ENCODE measurements at places on chromosomes 4 and X.

DNA sequence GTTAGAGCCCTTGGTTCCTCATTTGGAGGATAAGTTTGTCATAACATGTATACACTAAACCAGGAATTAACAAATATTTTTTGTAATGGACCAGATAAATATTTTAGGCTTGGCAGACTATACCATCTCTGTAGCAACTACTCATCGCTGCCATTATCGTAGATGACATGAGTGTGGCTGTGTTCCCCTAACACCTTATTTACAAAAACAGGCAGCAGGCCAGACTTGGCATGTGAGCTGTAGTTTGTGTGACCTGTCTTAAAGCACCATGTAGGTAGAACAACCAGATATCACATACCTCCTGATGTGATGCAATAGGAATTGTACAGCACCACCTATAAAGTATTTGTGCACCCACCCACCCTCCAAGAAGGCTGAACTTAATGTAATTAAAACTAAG is 82.0 kb downstream of the RASGEF1B start:
- no peak for DNase-seq

GRCh38 chr4:153151535-153152455 is 52.4 kb upstream of the TRIM2 start:
- DNase-seq: peak; percentile 82

DNA sequence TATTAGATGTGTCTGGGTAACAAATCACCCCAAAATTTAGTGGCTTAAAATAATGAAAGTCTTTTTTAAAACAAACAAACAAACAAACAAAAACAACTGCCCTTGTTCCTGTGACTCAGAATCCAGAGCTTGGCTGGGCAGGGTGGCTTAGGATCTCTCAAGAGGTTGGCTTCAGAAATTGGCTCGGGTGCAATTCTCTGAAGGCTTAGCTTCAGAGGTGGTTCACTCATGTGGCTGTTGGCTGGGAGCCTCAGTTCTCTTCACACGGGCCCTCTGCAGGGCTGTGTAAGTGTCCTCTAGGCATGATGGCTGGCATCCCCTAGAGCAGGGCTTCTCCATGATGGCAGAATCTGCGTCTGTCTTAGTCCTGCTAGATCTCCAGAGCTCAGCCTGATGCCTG is 179.9 kb upstream of the BCOR start:
- DNase-seq: no peak

- DNase-seq: peak; percentile 69
Observed at GRCh38 chr4:137635601-137636000, 103.3 kb upstream of the PCDH18 start.

DNA sequence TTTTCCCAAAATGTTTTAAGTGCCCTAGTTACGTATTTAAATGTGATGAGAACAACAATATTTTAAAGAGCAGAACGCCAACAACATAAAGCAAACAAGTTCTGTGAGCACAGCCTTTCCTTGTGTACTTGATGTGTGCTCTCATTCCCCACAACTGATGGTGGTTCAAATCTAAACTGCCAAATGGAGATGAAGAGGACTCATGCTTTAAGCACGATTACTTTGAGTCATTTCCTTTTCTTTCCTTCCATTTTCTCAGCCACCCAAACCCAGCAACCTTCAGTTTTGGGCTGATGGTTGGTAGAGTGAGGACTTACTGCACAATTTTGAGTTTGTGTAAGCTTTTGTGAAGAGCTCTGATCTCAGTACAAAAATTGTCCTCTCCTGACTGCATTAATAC is 1.7 kb downstream of the NSD2 start:
- DNase-seq: peak; percentile 77

GRCh38 chr4:107449611-107450369 is 270.2 kb downstream of the PAPSS1 start:
- DNase-seq: peak; percentile 18

DNA sequence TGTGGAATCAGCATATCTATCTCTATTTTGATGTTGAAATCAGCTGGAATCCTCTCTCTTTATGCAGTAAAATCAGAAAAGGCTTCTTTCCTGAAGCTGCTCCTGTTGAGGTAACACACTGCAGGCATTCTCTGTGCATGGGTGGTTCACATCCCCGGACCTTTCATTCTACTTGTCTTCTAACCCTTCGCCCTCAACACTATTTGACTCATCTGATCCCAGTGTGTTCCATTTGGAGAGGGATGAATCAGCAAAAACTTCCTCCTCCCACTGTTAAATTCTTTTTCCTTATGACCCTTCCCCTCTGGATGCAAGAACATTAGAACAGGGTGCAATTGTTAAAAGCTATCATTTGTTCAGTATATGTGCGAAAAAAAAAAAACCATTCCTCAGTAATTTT is 67.4 kb downstream of the RNF150 start:
- no peak for DNase-seq

DNA sequence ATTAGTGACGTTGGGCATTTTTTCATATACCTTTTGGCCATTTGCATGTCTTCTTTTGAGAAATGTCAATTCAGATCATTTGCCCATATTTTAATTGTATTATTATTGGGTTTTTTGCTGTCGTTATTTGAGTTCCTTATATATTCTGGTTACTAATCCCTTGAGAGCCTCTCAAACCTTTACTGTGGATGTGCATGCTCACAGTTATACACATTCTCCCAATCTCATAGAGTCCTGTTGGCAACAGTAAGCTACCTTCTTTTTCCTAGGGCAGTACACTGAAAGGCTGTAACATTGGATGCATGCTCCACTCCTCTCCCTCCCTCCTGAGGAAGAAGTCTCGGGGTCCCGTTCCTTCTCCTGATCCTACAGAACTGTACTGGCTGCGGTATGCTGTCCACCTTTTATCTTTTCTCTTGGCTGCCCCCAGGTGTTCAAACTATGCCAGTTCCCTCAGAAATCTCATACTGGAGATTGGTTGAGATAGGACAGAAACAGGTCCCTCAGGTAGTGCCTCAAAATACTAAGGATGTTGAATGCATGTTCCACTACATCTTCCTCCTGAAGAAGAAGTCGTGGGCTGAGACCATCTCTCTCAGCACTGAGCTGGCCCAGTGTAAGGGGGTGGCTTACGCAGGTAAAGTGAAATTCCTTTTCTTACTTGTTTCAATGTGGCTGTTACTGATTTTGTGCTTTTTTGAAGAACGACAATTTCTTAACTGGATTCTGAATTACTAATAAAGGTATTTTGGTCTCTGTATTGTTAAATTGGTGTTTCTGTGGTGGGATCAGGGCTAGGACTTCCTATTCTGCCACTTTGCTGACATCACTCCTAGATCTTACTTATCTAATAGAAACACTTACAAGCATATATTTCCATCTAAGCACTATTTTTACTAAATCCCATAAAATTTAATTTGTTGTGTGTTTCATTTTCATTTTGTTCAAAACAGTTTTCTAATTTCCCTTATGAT is 145.4 kb upstream of the HUWE1 start:
- peak; percentile 20 for DNase-seq

GRCh38 chr4:13705521-13706041 is 78.1 kb upstream of the BOD1L1 start:
- peak; percentile 15 for DNase-seq

DNA sequence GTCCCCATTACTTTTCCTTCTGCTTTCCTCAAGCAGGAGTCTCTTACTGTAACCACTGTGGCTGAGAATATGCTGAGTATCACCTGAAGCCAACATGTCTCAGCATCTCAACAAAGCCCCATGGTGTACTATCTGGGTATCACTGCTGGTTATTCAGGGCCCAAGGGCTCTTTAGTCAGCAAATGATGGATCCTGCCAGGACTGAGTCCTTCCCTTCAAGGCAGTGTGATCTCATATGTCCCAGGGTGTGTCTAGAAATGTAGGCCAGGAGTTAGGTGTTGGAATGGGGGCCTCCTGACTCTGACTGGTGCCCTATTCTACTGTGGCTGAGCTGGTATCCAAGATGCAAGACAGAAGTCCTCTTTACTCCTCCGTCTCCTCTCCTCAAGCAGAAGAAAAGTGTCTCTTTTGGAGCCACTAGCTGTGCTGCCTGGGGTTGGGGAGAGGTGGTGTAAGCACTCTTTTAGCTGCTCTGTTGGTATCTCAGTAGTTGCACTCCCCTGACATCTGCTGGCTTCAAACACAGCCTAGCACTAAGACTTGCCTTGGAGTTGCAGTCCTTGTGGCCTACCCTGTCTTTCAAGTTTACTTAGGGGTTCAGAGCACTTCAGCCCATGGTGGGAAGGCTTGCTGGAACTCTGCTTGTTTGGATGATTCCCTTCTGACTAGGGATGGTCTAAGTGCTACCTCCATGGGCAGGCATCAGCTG is 28.6 kb downstream of the OCIAD2 start:
- no peak for DNase-seq

GRCh38 chrX:10622197-10622596 is 1.8 kb upstream of the MID1 start:
- no peak for DNase-seq

DNA sequence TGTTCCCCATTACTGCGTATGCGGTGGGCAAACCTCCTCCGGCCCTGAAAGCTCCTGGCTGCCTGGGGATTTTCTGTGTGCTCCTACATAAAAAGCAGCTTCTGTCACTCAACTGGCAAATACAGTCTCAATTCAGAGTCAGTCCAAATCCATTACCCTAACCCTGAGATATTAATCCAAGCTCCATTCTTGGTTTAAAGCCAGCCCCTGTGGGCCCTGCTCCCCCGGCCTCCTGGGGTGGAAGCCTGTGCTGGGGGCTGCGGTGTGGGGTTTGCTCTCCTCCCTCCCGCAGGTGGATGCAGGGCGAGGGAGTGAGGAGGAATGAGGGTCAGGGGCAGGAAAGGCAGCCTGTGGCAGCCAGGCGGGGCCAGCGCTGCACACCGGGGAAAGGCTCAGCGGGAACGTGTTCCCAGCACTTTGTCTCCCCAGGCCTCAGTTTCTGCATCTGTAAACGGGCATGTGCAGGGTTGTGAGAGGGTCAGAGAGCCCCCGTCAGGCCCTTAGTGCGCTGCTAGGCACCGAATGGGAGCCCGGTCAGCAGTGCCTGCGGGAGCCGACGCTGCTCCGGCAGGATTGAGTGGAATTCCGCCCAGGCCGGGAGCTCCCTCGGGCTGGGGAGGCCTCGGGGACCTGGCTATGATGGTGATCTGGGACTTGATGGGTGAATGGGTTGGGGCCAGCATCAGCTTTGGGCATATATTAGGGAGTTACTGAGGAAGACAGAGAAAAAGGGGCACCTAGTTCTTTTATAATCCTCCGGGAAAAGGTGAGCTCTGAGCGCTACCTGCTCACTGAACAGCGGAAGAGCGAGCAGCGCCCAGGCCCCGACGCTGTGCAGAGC is 6.3 kb upstream of the RGS12 start:
- DNase-seq: no peak

- no peak for DNase-seq
Observed at GRCh38 chrX:17000751-17001150, 54.3 kb downstream of the REPS2 start.

GRCh38 chrX:20252381-20253231 is 14.1 kb downstream of the RPS6KA3 start:
- peak; percentile 59 for DNase-seq

DNA sequence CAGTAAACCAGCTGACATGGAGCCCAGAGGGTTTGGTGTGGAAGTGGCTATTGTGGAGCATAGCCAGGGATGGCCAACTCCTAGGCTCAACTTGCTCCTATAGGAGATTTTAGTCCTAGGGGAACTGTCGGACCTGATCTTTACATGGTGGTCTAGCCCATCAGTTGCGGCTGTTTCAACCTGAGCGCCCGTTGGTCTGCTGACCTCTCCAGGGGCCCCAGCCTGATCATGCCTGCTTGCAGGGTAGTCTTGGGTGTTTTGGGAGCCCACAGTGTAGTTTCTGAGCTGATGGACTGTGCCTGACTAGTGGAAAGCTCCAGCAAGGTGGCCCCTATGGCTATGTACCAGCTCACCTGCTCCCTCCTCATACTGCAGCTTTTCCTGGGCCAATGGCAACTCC is 597.0 kb downstream of the IQCM start:
- DNase-seq: no peak

- DNase-seq: peak; percentile 56
Observed at GRCh38 chrX:40109288-40110008, 11.7 kb upstream of the BCOR start.

GRCh38 chr4:38189445-38189844 is 229.2 kb downstream of the PTTG2 start:
- peak; percentile 91 for DNase-seq

DNA sequence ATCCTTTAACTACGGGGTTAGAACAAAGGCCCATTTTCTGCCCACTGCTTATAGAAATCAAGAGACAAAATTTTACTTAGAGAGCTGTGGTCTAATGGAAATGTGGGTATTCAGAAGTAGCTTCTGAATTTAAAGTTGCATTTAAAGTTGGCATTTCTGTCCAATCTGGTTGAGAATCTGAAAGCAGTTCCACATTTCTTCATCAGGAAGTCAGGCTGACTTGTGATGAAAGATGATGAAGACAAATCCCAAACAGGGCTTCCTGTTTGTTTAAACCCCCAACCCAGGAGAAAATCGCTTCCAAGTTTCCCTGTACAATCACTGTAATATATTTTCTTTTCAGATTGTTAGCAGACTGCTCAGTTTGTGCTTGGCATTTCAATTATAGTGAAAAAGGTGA is 345.3 kb downstream of the SPRY1 start:
- peak; percentile 51 for DNase-seq

- peak; percentile 14 for DNase-seq
Observed at GRCh38 chr4:182137343-182137742, 105.9 kb upstream of the TENM3 start.

- peak; percentile 60 for DNase-seq
Observed at GRCh38 chr4:83010111-83010521, 507 bp downstream of the LIN54 start.

GRCh38 chr4:110840221-110840654 is 217.4 kb upstream of the PITX2 start:
- peak; percentile 75 for DNase-seq

DNA sequence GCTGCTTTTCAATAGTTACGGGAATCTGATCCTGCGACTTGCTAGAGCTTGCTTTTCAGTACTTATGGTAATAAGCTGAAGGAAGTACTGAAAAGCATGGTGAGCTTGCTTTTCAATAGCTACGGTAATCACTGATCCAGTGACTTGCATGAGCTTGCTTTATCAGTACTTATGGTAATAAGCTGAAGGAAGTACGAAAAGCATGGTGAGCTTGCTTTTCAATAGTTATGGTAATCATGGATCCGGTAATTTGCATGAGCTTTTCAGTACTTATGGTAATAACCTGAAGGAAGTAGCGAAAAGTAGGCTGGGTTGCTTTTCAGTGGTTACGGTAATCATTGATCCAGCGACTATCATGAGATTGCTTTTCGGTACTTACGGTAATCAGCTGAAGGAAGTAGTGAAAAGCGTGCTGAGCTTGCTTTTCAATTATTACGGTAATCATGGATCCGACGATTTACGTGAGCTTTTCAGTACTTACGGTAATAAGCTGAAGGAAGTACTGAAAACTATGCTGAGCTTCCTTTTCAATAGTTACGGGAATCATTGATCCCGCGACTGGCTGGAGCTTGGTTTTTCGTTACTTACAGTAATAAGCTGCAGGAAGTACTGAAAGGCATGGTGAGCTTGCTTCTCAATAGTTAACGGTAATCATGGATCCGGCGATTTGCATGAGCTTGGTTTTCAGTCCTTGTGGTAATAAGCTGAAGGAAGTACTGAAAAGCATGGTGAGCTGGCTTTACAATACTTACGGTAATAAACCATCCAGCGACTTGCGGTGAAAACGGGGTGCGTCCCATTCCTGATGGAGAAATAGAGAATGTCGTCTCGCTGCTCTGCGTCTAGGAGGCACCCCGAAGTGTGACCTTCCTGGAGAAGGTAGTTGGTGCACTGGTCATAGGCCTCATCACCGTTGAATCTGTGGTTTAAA is 6.5 kb downstream of the CRLF2 start:
- peak; percentile 90 for DNase-seq

All from iris pigment epithelial cell (primary cell).